Amniotic stem cell (primary cell): ENCODE measurements at places on chromosomes 2 and 18.

DNA sequence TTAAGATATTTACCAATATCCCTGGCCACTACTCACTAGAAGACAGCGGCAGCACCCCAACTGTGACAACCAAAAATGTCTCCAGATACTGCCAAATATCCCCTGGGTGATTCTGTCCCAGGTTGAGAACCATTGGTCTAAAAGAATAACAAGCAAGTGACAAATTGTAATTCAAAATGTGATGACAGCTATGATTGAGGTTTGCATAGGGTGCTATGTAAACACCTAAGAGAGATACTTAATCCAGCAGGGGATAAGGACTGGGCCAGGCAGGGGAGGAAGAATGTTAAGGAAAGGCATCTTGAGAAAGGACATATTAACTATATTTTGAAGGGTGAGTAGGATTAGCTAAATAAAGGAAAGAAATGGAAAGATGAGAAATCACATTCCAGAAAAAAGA is 38.0 kb upstream of the ENOSF1 start:
- DNase-seq = no peak

- no peak for DNase-seq
These were observed 2.2 kb downstream of the DNER start for GRCh38 chr2:229712136-229712535.

DNA sequence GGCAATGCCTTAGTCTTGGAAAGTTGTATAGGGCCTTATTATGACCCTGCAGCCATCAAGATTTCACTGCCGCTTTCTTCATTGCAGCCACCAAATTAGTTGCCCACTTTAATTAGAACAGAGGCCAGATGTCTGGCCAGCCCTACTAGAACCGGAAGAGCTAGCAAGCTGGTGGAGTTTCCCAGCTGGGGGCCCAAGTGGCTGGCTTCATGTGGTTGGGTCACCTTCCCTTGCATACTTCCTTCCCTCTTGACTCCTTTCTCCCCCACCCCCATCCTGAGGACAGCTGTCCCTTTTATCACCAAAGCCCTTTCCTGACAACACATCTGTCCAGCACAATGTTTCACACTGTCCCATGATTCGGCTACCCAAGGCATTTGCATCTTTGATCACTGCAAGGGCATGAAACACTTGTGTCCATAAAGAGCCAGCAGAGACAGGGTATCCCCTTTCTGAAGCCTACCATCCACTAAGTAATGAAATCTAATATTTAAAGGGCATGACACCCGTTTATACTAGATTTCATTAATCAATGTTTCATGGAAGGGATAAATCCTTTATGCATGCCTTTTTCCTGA is 187.2 kb downstream of the BCL11A start:
- DNase-seq = no peak

GRCh38 chr18:35868915-35869314 is 103.6 kb upstream of the RMP24 start:
- DNase-seq = no peak

DNA sequence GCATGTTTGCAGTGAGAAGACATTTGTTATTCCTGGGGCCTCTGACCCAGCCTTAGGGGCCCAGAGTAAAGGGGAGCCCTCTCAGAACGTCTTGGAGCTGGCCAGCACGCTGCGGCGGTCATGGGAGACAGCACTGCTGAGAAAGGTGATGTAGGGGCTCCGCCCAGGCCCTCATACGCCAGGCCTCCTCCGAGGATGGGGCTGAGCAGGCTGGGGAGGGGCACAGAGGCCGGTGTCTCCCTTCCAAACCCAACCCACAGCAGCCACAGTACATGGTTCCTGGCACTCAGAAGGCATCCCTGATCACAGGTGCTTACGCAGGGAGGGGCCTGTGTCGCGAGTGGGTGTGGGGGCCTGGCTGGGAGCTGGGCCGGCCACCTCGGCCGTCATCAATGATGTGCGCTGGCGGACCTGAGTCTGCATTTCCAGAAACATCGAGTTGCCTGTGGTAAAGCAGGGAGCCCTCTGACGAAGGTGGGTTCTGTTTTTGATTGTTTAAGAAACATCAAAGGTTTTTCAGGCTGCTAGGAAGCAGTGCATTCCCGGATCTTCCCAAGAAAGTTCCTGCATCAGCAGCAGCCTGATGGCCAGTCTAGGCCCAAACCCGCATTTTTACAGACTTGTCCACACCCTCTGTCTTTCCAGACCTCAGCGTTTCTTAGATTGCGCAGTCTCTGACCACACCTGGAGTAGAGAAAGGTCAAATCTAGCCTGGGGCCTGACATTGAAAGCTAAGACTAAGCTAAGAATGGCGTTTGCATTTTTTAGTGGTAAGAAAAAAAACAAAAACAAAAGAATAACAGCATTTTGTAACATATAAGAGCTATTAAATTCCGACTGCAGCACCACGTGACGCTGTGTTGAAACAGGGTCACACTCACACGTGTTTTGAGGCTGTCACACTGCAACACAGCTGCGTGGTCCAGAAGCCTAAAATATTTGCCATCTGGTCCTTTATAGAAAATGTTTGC is 51.2 kb upstream of the PXDN start:
- DNase-seq = no peak

GRCh38 chr2:189559579-189560272 is 20.9 kb downstream of the SLC40A1 start:
- no peak for DNase-seq

DNA sequence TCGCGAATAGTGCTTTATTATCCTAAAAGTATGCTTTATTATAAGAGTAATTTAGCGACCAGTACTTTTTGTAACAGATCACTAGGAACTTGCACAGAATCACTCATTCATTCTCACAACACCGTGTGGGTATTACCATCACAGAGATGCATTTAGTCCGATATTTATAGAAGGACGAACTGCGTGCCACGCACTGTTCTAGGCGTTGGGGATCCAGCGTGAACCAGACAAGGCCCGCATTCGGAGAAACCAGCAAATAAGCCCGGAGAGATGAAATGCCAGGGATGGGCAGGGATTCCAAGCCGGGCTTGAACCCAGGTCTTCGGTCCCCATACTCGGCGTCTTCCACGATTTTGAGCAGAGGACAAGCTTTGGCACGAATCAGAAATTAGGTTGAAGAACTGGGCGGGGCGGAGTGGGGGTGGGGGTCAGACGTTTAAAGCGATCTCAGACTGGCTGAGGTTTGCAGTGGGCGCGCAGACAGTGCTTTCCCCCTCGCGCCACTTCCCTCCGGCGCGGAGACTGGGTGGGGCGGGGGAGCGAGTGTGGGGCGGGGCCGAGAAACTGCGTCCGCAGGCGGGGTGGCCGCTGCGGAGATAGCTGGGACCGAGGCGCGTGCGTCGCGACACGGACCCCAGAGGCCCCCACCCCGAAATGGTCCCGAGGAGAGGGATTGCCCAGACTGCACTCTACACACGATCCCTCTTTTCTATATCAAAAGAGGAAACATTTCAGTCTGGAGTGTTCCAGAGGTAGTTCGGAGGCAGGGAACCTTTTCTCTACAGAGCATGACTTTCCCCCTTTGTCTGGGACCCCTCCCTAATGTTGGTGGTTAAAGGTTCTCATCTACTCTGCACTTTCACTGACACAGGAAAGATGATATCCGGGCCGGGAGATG is 1.1 kb upstream of the CXCR4 start:
- DNase-seq = no peak

DNA sequence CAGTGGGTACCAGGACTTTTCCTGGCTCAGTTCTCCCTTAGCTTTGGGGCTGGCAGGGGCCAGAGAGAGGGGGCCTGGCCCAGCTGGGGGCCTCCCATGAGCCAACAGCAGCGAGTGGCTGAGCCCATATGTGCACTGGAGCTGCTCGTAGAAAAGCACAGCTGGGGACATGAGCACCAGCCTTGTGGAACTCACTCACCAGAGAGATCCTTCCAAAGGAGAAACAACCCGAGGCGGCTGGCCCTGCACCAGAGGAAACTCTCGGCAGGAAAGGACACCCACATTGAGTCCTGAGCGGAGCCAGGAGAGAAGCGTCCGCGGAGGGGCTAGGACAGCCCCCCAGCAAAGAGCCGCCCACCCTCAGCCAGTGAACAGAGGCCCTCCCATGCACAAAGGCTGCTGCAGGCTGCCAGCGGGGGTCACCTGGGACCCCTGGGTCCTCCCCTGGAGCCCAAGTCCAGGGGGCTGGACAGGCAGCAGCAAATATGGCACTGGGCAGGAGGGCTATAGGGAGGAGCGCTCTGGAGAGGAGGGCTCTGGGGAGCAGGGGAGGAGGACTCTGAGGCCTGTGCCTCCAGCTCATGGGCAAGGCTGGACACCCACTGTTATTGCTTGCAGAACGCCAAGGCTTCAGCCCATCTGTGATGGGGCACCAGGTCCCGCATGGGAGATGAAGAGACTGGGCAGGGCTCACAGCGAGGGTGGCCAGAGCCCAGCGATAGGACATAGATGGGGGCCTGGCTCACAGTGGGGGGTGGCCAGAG is 42.1 kb upstream of the SNED1 start:
- DNase-seq = no peak

GRCh38 chr2:159562248-159562647 is 54.1 kb downstream of the BAZ2B start:
- no peak for DNase-seq

DNA sequence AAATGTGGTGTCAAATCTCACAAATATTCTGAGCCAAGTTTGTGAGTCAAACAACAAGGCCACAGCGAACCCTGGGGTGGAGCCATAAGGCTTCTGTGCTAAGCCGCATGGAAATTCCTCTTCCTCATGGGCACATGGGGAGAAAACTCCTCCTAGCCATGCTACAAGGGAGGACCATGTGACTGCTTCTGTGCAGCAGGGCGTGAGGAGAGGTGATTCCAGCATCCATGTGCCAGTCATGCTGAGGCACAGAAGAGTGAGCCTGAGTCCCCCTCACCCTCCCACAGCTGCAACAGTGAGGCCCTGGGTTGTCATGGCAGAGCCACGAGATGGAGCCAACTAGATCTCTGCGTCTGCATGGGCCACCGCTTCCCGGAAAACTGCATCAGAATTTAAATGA is 488.8 kb upstream of the RAB6C start:
- DNase-seq = no peak

GRCh38 chr2:151051574-151052220 is 210.0 kb downstream of the RBM43 start:
- DNase-seq = peak; percentile 33

DNA sequence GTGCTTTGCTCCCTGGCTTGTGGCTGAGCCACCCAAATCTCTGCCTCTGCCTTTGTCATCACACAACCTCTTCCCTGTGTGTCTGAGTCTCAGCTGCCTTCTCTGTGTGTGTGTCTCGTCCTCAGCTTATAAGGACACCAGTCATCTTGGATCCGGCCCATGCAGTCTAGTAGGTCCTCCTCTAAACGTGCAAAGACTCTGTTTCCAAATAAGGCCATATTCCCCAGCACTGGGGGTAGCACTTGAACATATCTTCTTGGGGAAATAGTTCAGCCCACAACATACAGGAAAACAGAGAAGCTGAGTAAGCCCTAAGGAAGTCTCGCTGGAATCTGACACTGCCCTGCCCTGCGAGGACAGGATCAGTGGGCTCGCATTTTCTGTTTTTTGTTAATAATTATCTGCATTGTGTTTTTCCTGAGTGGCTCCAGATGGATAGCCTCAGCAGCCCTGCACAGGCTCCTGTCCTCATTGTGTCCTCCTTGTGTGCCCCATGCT is 42.1 kb downstream of the MTCL1 start:
- peak; percentile 85 for DNase-seq

GRCh38 chr2:222884805-222885424 is 24.1 kb downstream of the ACSL3 start:
- no peak for DNase-seq

DNA sequence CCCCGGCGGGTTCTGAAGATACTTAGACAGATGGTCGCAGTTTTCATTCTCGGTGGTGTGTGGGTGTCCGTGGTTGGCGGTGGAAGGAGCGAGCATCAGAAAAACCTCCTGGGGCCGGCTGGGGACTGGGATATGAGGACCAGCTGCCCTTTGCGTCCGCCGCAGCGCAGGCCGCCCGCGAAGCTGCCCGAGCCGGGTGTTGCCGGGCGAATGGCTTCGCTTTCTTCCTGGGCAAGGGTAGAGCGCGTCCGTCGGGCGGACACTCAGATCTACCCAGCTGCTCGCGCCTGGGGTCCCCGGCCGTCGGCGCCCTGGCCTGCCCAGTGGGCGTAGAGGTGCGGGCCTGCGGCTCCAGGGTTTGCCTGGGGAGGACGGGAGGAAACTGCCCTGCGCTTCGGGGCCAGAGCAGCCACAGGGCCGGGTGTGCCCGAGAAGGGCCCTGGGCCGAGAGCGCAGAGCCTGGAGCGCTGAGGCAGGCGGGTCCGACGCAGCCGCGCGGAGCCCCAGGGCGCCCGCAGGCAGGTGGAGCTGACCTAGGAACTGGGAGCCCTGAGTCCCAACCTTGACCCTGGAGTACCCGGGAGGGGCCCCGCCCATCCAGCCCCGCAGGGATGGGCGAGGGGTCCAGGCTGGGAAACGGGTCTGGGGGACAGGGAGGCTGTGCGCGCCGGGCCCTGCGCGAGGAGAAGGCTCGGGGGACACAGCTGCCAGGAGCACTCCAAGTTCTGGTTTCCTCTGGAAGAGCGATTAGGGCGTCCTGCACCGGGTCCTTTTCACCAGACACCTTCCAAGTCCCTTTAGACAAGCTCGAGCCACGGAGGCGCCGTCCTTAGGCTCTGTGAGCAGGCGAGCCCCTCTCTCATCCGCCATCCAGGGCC is 1.3 kb downstream of the TWIST2 start:
- no peak for DNase-seq

DNA sequence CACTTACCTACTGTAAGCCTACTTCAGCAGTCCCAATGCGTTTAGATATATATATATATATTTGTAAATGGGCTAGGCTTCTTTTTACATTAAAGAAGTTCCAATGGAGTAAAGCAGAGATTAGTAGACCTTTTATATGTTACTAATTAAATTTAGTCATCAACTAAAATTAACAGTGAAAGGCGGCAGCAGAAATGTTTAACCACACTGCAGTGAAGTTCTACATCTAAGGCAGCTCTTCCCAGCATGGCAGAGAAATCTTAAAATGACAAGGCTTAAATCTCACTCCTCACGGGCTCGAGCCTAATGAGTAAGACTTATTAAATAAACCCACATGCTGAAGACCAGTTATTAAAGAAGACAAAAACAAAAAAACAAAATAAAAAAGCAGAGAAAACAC is 19.1 kb upstream of the KANSL1L start:
- DNase-seq = no peak

- no peak for DNase-seq
These were observed 334.5 kb downstream of the ARHGAP15 start for GRCh38 chr2:143463719-143464118.

- DNase-seq = no peak
These were observed 38.1 kb downstream of the NAPG start for GRCh38 chr18:10563886-10564285.

GRCh38 chr18:43596105-43596712 is 318.9 kb upstream of the SYT4 start:
- DNase-seq = no peak

DNA sequence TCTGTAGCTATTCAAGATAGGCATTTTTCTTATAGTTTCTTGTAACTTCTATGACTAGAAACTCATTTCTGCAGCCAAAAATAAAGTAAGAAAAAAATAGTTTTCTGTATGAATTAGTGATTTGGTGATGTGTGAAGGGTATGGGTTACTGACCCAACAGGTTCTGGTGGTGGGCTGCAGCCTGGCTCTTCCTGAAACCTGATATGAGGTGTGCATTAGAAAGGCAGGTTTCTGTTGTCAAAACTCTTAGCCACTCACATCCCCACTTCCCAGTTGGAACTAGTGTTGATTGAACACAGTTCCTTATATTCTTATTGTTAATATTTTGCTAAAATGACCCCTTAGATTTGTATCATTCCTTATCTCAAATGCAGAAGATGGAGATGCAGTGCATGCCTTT is 330.8 kb downstream of the THSD7B start:
- no peak for DNase-seq
